ENCODE measurements at places on chromosomes 12 and 14.

DNA sequence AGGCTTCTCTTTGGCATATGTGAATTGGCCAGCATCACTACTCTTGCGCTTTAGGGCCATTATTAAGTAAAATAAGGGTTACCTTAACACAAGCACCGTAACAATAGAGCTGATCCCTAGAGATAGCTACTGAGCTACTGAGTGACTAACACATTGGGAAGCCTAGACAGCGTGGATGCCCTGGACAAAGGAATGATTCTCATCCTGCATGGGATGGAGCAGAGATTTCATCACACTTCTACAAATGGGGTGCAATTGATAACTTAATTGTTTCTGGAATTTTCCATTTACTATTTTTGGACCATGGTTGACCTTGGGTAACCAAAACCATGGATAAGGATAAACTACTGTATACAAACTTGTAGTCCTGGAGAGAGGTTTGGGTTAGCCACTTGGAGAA is 57.1 kb downstream of the FBXO34 start:
- no peak for DNase-seq

DNA sequence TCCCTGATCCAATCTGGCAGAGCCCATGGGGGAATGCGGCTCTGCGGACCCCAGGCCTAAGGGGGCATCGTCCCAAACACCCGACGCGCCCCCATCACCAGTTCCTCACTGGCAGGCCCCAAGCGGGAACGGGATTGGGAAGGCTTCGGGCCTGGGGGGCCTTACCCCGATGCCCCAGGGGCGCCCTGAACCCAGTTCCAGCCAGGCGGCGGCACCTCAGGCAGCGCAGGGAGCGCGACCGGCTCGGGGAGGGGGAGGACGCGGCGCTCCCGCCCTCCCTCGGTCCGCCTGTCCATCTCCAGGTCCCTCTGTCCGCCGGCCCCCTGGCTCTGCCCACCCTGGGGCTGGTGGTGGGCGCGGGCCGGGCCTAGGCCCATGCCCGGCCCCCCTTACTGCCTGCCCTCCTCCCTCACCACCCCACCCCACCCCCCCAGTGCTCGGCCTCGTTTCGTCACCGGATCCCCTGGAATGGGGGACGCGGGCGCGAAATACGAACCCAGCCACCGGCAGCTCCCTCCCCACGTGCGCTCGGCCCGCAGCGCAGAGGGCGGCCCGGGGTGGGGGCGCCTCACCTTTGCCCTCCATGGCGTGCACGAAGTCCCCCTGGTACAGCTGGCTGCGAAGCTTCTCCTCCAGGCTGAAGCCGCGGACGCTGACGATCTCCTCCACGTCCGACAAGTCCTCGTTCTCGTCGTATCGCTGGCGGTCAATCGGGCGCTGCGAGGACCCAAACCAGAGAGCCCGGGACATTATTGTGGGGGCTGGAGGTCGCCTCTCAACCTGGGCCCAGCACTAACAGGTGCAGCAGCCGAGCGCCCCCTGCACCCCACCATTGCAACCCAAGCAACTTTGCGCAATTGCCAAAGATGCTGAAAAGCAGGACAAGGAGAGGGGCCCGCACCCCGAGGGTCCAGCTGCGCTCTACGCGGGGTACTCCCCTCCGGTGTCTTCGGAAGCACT is 2.3 kb downstream of the KDM2B start:
- DNase-seq, result no peak

GRCh38 chr12:65203376-65203775 is 34.0 kb downstream of the LEMD3 start:
- DNase-seq, result no peak

GRCh38 chr12:79638490-79638889 is 52.3 kb downstream of the PAWR start:
- DNase-seq, result no peak

DNA sequence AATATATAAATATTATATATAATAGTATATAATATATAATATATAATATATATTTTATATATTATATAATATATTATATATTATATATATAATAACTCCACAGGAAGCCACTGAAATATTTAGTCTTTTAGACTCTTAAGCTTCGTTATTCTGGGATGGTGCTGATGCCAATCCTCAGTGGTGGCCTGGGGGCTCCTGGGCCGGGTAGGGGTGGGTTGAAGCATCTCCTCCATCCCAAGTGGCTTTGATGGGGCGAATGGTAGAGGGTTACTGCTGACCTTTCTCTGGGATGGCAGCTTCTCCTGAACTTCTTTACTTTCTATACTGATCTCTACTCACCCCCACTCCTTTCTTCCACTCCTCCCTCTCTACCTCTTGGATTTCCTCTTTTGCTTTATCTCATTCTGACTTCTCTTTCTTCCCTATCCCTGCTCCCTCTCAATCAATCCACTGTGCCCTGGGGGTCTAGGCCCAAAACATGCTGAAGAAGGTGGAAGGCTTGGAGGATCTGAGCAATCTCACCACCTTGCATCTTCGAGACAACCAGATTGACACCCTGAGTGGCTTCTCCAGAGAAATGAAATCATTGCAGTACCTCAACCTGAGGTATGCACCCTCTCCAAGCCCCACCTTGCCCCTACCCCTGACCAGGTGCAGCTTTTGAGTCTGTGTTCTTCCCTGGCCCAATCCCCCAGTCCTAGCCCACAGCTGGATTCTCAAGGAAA is 4.8 kb upstream of the ENO2 start:
- DNase-seq, result no peak

- no peak for DNase-seq
Observed at GRCh38 chr12:12665194-12665593, 30.8 kb downstream of the GPR19 start.

GRCh38 chr14:22479776-22480464 is 109.1 kb downstream of the DAD1 start:
- DNase-seq, result no peak

- DNase-seq, result no peak
Observed at GRCh38 chr12:126617312-126617711, 1552.1 kb downstream of the AACS start.

DNA sequence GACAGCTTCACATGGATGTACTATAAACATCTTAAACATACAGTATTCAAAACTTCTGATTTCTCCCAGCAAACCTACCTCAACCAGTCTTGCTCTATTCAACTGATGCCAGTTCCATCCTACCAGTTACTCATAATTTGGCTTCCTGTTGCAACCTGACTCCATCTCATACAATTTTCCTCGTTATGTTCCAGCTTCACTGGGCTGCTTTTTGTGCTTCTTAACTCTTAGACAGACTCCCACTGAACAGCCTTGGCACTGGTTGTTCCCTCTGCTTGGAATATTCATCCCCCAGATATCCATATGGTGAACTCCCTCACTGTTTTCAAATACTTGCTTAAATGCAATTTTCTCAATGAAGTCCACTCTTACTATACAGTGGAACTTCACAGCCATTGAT is 249.2 kb downstream of the AEBP2 start:
- no peak for DNase-seq

GRCh38 chr12:7694556-7695236 is 879 bp downstream of the GDF3 start:
- DNase-seq, result no peak

GRCh38 chr12:124551268-124552144 is 15.9 kb downstream of the NCOR2 start:
- no peak for DNase-seq

GRCh38 chr12:92943482-92944250 is 14.6 kb upstream of the EEA1 start:
- no peak for DNase-seq

GRCh38 chr14:74549588-74549987 is 56.0 kb downstream of the ISCA2 start:
- no peak for DNase-seq

DNA sequence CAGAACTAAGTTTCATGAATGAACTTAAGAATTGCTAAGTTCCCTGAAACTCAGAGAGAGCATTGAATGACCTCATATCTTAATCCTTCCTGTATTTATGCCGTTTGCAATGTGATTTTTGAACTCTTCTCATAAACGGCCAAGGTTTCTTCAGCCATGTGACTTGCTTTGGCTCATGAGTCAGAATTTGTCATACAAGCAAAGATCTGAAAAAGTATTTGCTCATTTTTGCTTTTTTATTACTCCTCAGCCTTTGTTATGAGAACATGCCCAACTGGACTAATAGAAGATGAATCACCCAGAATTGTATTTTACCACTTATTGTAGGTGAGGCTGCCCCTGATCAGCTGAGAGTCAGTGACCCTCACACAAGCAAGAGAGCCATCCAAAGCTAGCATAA is 693.8 kb downstream of the BCL11B start:
- no peak for DNase-seq

DNA sequence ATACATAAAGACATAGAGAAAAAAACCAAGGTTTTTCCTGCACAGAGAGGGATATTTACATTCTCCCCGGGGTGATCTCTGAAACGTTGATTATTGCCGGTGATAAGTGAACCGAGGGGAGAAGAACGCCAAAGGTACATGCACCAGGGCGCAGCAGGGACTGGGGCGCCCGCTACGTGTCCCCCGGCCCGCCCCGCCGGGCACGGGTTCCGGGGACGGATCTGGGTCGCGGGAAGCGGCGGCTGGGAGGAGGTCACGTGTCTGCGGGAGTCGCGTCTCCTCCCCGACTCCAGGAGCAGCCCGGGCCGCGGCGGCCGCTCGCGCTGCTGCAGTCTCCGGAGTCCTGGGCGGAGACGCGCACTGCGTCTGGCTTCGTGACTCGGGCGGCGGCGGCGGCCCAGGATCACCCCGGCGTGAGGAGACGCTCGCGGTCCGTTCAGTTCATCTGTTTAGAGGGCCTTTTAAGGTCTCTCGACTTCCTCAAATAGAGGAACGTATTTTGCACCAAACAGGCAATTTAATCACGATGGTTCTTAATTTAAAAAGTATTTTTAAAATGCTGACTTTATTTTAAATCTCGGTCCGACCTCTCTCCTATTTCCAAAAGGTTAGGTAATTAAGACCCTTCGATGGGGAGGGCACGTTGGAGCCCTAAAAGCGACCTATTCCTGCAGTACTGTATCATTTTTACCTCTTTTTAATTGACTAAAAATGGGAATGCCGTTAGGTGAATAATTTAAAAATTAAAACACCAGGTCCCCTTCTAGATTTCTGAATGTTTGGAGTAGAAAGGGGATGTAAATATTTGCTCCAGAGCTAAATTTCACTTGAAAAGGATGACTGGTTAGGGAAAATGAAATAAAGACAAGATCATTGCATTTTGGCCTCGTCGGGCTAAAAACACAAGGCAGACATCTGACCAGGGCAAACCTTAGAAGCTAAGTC is 1.8 kb upstream of the BHLHE41 start:
- no peak for DNase-seq

- DNase-seq, result no peak
Observed at GRCh38 chr12:112964067-112964670, 14.2 kb upstream of the OAS2 start.

- no peak for DNase-seq
Observed at GRCh38 chr14:99479906-99480869, at the start of gene SETD3. TSS of gene SETD3 (minus strand) at chr14:99480859. CDS start at chr14:99465805, 15,054 bp downstream.

DNA sequence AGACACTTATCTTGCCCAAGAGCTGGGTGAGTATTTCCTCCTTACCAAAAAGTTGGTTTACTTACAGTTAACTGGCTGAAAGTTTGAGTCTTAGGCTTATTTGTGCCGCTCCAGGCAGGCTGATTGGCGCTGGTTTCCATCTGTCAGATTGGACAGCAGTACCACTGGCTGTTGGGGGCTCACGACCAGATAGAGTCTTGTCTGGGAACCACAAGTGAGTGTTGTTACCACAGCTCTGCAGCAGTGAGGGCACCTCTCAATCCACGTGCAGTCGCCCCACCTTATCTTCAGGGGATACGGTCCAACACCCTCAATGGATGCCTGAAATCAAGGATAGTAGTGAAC is 58.9 kb downstream of the DDX51 start:
- DNase-seq, result no peak

DNA sequence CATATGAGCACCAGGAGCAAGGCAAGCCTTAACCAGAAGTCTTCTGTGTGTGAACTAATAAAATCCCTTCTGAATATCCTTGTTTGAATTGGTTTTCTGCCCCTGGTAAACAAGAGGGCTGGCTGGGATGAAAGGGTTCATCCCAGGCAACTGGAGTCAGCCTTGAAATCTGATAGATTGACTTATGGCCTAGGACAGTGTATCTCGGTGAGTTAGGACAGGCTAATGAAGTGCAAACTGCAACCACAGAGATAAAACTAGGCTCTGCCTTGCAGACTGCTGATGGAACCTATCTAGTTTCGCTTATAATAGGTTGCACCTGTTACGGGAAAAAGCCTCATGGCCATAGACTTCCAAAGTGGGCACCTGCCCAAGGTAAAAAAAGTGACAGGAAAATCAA is 451.9 kb upstream of the NOVA1 start:
- DNase-seq, result no peak

DNA sequence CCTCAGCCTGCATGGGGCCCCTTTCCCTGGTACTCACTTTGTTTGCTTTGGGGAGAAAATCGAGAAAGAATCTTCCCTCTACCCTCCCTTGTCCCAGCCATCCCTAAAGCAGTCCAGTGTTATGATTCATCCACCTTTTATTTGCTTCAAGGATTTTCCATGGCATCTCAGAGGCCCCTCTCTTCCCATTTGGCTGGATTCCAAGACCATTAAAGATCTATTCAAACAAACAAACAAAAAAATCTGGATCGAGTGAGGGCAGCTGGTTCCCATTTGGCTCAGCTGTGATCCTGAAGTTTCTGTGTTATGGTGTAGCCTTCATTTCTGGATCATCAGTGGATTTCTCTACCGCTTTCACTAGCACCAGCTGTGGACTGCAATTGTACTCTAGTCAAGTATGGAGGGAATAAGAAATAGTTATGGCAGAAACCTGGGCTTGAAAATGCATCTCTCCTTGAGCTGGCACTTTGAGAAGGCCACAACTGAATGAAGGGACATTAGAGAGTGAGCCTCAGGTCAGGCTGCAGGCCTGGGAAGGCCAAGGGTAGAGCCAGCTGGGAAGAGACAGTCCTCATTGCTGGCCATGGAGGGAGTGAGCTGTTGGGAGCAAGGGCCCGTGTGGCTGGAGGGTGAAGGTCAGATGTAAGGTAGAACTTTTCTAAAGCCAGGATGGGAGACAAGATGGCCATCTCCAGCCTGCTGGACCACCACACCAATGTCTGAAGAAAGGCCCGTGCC is 13.7 kb downstream of the KRT71 start:
- no peak for DNase-seq

GRCh38 chr14:94227029-94227428 is 52.9 kb downstream of the PPP4R4 start:
- no peak for DNase-seq

- DNase-seq, result no peak
Observed at GRCh38 chr12:52341066-52341580, 19.9 kb upstream of the KRT83 start.

All from stimulated activated CD4-positive, alpha-beta T cell treated with anti-CD3 and anti-CD28 coated beads, Interleukin-1b, Interleukin-23, amount 100 ng/mL, for 1 hour (primary cell).